ENCODE measurements at places on chromosomes 12 and 14. TPM values are rescaled to one million over a fixed set of nuclear protein-coding genes. Genes with fewer than 3 reads are reported as not detected.

DNA sequence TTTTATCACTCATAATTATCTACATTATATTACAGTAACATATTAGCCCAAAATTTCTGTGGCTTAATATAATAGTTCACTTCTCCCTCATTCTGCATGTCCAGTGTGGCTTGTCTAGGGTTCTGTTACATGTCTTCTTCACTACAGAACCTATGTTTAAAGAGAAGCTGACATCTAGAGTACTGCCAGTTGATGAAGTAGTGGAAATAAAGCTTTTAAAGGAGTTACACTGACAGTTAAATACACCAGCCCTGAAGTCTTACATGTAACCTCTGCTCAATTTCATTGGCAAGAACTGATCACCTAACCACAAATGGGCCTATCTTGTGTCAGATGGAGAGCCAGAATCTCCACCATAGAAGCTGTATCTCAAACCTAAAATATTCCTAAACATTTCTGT lies 32.9 kb downstream of the RPS6KA5 start:
- H3K4me1 ChIP-seq = peaks cover 87% of the 10 kb centered on the region
- H3K27me3 ChIP-seq = no peaks in the 10 kb centered on the region
- peaks cover 1% of the 10 kb centered on the region for H3K36me3 ChIP-seq
- no peak for DNase-seq
- peak overlapping the region; percentile 1 for H3K27ac ChIP-seq

DNA sequence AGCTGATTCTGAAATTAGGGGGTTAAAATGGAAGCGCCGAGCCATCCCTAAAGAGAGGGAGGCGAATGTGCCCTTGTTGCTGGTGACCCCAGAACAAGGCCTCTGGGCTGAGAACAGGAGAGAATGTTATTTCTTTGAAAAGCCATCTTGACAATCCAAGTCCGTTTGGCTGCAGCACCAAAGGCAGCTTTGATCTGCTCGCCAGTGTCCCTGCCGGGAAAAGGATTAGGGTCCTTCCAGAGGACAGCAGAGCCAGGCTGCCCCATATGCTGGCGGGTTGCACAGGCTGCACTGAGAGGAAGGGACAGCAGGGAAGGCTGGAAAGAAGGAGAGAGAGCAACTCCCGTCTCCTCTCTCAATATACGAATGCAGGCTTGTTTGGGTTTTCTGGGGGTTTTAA lies 141.7 kb downstream of the TMEM132C start:
- peaks cover 4% of the 10 kb centered on the region for H3K27me3 ChIP-seq
- no peaks in the 10 kb centered on the region for H3K36me3 ChIP-seq
- no peak overlapping the region for H3K27ac ChIP-seq
- no peak overlapping the region for H3K4me3 ChIP-seq
- DNase-seq = no peak

DNA sequence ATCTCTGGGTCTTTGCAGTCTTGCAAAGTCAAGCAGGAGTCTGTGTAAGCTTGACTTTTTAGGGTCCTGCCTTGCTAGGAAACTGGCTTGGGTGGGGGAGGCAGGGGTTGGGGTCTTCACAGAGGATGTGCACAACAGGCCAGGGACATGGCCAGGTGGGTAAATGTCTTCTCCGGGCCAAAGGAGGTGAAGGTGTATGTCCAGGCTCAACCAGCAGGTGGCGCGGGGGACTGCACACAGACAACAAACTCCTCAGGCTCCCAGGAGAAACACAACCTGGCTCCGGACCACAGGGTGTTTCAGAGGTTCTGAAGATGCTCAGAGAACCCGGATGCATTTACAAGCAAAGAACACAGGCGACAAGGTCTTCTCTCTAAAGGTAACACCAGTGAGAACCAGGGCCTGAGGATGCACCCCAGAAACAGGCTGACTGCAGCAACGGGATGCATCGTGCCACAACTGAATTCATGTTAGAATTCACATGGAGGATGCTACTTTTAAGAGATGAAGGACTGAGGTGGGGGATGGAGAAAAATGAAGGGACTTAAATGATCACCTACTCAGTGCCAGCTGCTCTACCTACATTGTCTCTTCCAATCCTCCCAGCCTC lies 56.0 kb downstream of the PLEKHG3 start:
- no peaks in the 10 kb centered on the region for H3K27me3 ChIP-seq
- peaks cover 17% of the 10 kb centered on the region for H3K4me1 ChIP-seq
- H3K27ac ChIP-seq = no peak overlapping the region
- no peaks in the 10 kb centered on the region for H3K36me3 ChIP-seq

- DNase-seq = peak; percentile 47
- no peak overlapping the region for H3K4me3 ChIP-seq
- no peaks in the 10 kb centered on the region for H3K4me1 ChIP-seq
- H3K27me3 ChIP-seq = no peaks in the 10 kb centered on the region
These were observed 72.9 kb downstream of the TRAFD1 start for GRCh38 chr12:112198120-112198733.

GRCh38 chr12:52082988-52083637 lies 3.6 kb downstream of the SMIM41 start:
- H3K27me3 ChIP-seq = peaks cover 10% of the 10 kb centered on the region
- peaks cover 14% of the 10 kb centered on the region for H3K4me1 ChIP-seq
- H3K36me3 ChIP-seq = no peaks in the 10 kb centered on the region
- H3K27ac ChIP-seq = no peak overlapping the region

GRCh38 chr12:67256649-67257048 lies 12.5 kb upstream of the CAND1 start:
- H3K27ac ChIP-seq = no peak overlapping the region
- H3K27me3 ChIP-seq = no peaks in the 10 kb centered on the region
- H3K4me1 ChIP-seq = no peaks in the 10 kb centered on the region

DNA sequence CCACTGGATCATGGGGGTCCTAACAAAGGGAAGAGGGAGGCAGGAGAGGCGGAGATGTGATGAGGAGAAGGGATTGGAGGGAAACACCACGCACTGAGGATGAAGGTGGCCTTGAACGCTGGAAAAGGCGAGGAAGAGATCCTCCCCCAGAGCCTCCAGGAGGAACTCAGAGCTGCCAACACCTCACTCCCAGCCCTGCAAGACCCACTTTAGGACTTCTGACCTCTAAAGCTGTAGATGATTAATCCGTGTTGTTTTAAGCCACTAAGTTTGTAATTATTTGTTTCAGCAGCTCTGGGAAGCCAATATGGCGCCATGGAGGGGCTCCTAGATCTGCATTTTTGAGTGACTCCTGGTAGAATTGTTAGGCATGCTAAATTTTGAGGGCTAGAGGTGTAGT lies 74.6 kb upstream of the CEP83 start:
- H3K36me3 ChIP-seq = no peaks in the 10 kb centered on the region
- H3K27ac ChIP-seq = no peak overlapping the region
- peaks cover 5% of the 10 kb centered on the region for H3K4me1 ChIP-seq
- no peak overlapping the region for H3K4me3 ChIP-seq

DNA sequence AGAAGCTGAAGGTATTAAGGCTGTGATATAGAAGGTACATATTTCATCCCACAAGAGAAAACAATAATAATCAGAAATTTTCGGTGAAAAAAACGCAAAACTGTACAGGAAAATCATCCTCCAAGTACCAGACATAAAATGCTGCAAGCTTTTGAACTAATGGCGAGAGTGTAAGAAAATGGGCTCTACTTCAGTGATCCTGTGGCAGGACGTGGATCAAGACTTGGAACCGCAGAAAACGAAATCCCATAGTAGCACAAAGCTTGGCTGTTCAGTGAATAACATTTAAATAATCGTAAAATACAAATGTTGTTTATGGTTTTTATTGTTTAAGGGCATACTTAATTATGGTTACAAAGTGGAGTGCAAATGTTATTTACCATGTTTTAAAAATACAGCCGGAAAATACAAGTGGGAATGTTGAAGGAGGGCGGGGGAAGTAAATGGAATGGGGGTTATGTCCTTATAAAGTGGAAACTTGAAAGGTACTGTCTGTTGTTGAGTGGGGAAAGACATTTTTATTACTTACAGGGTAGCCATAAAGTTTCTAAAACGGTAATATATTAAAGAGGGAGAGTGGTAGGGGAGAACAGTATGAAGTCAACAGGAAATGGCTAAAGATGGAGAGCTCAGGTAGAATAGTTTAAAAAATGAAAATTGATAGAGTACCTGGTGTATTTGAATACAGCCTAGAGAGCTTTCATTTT lies 1.1 kb downstream of the SMIM10L1 start:
- peaks cover 21% of the 10 kb centered on the region for H3K36me3 ChIP-seq
- H3K4me1 ChIP-seq = peaks cover 49% of the 10 kb centered on the region
- H3K27me3 ChIP-seq = no peaks in the 10 kb centered on the region
- peak overlapping the region; percentile 98 for H3K4me3 ChIP-seq
- peak overlapping the region; percentile 98 for H3K27ac ChIP-seq

- H3K27me3 ChIP-seq = no peaks in the 10 kb centered on the region
- peaks cover 22% of the 10 kb centered on the region for H3K36me3 ChIP-seq
- H3K4me1 ChIP-seq = peaks cover 13% of the 10 kb centered on the region
- no peak for DNase-seq
- no peak overlapping the region for H3K27ac ChIP-seq
- no peak overlapping the region for H3K4me3 ChIP-seq
These were observed 49.0 kb downstream of the TBC1D15 start for GRCh38 chr12:71888521-71888920.

GRCh38 chr14:102491786-102492530 lies 17.6 kb downstream of the ANKRD9 start:
- H3K4me3 ChIP-seq = no peak overlapping the region
- H3K27me3 ChIP-seq = no peaks in the 10 kb centered on the region
- no peak for DNase-seq
- H3K4me1 ChIP-seq = no peaks in the 10 kb centered on the region
- H3K36me3 ChIP-seq = no peaks in the 10 kb centered on the region

DNA sequence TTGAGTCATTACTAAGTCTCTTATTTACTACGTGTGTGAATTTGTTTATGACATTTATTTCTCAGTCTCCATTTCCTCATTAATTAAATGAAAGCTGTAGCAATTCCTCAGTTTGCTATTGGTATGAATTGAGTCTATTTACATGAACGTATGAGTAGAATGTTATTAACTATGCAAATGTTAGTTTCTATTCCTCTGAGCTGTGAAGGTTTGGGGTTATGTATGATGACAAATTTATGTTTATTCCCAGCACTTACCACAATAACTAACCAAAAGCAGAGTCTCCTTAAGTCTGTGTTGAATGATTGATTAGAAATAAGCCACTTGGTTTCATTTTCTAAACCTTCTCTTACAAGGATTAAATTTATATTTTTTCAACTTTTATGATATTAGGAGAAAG lies 1340.9 kb downstream of the FSCB start:
- H3K4me3 ChIP-seq = no peak overlapping the region
- no peaks in the 10 kb centered on the region for H3K27me3 ChIP-seq
- no peaks in the 10 kb centered on the region for H3K4me1 ChIP-seq
- no peak for DNase-seq

- peak overlapping the region; percentile 0 for H3K27ac ChIP-seq
- no peak for DNase-seq
- peaks cover 44% of the 10 kb centered on the region for H3K27me3 ChIP-seq
- H3K36me3 ChIP-seq = peaks cover 7% of the 10 kb centered on the region
- H3K4me1 ChIP-seq = peaks cover 31% of the 10 kb centered on the region
- H3K4me3 ChIP-seq = peak overlapping the region; percentile 78
These were observed 827 bp downstream of the ALDH2 start for GRCh38 chr12:111767362-111768158.

- H3K4me3 ChIP-seq = no peak overlapping the region
- no peaks in the 10 kb centered on the region for H3K27me3 ChIP-seq
- H3K36me3 ChIP-seq = no peaks in the 10 kb centered on the region
- DNase-seq = no peak
These were observed 61.1 kb downstream of the NINJ2 start for GRCh38 chr12:601976-602699.

GRCh38 chr14:90440021-90440451 lies 43.2 kb downstream of the CALM1 start:
- H3K4me1 ChIP-seq = no peaks in the 10 kb centered on the region
- no peak for DNase-seq
- no peak overlapping the region for H3K27ac ChIP-seq
- H3K4me3 ChIP-seq = no peak overlapping the region

DNA sequence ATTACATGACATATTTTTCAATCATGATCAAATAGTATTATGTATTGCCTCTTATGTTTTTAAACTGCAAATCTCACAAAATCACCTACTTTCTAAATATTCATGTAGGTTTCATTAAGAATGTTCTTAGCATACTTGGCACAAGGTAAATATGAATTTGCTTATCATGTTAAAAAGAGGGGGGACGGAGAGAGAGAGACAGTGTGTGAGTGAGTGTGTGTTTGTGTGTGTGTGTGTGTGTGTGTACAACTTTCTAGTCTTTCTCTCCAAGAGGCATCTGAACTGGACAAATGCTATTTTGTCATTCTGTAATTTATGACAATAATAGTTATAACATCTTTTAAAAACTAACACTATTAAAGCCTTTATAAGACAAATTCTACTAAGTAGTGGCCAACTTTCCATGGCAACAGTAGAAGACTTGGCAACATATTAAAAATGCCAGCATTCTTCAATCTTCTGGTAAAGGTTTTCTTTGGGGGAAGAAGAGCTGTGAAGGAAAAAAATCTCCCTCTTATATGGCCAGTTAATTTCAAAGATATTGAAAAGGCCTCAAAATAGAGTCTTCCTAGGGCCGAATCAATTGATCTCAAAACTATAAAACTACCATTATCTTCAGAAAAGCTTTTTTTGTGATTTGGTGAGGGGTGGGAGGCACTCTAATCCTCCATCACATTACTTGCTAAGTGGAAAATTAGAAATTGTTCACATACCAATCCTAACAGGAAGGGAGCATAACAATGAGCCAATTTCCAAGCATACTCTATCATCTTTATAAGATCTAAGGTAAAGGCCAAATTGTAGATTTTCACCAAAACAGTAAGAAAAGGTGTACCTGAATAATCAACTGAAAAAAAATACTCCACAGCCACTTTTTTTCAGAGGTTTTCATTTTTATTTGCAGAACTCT lies 28.2 kb downstream of the CDK17 start:
- no peak for DNase-seq
- no peaks in the 10 kb centered on the region for H3K27me3 ChIP-seq
- no peaks in the 10 kb centered on the region for H3K36me3 ChIP-seq
- peaks cover 79% of the 10 kb centered on the region for H3K4me1 ChIP-seq
- no peak overlapping the region for H3K27ac ChIP-seq
- no peak overlapping the region for H3K4me3 ChIP-seq

KIF26A gene
- 0.05 TPM for total RNA-seq

GSC gene
- not detected for total RNA-seq

SMCO2 gene
- total RNA-seq = 0.55 TPM

DHH gene
- 0.12 TPM for total RNA-seq

NPFF gene
- 1.3 TPM for total RNA-seq
